ENCODE measurements at places on chromosomes 3 and 15.

DNA sequence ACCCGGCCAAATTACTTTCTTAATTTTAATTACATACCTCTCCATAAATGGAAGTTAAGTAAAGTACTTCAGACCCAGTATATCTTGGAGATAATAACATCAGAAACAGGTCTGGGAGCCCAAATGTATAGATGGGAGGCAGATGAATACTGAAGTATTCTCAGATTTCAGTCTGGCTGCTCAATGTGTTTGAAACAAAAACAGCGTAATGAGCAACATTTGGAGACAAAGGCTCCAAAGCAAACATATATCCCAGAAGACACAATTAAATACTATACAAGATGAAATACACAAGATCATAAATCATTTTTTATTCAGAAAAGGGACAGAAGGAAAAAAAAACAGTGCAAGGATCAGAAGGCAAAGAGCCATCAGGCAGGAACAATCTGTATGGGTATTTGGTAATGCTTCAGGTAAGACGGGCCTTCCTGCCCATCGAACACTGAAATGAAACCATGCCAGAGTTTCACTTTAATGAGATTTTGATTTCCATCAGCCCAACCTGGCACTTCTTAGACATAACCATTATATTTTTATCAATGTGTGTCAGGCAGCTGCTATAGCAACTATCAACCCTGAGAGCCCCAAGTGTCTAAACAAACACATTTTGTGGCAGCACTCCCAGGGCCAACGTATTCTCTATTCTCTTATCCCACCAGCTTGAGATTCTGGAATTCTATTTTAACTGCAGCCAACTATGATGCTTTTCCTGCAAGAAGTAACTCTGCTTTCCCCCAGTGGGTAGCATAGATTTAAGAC is 210.8 kb downstream of the STT3B start:
- no peak for DNase-seq

GRCh38 chr3:61343543-61343942 is 92.3 kb upstream of the FHIT start:
- DNase-seq: no peak

DNA sequence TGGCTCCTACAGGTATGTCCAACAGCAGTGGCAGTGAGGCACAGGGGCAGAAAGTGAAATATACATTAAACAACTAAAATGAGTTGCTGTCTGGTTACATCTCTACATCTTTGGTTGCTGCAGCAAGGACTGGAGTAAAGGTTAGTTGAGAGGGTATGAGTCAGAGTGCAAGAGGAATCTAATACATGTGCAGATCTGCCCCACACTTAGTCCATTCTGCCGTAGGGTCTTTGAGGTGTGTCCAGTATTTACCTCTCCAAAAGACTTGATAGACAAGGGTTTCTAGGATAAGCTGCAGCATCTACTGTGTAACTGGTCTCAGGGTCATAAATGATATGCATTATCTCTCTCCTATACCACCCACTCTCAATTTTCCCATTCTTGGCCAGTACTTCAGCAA is 6.2 kb upstream of the NEDD4 start:
- no peak for DNase-seq

- no peak for DNase-seq
Measured at GRCh38 chr15:52715411-52715810, 36.2 kb upstream of the ATOSA start.

DNA sequence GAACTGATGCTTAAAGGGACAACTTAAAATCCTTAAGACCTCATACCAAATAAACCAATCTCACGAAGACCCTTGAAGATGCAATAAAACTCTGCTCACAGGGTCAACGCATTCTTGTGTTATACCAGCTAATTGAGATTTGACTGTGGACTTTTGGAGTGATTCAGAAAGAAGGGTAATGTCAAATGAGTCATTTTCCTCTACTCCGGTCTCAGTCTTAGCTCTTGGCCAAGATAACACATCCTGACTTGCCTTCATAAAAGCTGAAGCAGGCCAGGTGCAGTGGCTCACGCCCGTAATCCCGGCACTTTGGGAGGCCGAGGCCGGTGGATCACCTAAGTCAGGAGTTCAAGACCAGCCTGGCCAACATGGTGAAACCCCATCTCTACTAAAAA is 3.8 kb downstream of the PKM start:
- DNase-seq: peak; percentile 37

GRCh38 chr15:45449395-45449794 is 71.1 kb upstream of the GATM start:
- DNase-seq: no peak

GRCh38 chr3:184693011-184693975 is 18.6 kb downstream of the MAGEF1 start:
- no peak for DNase-seq

- DNase-seq: no peak
Measured at GRCh38 chr3:12286927-12287726, 1.7 kb upstream of the PPARG start.

GRCh38 chr3:133945381-133946095 is 49.9 kb upstream of the RAB6B start:
- no peak for DNase-seq

- no peak for DNase-seq
Measured at GRCh38 chr15:35179739-35180138, 94.6 kb upstream of the NANOGP8 start.

GRCh38 chr3:86702381-86702958 is 288.5 kb downstream of the VGLL3 start:
- no peak for DNase-seq

DNA sequence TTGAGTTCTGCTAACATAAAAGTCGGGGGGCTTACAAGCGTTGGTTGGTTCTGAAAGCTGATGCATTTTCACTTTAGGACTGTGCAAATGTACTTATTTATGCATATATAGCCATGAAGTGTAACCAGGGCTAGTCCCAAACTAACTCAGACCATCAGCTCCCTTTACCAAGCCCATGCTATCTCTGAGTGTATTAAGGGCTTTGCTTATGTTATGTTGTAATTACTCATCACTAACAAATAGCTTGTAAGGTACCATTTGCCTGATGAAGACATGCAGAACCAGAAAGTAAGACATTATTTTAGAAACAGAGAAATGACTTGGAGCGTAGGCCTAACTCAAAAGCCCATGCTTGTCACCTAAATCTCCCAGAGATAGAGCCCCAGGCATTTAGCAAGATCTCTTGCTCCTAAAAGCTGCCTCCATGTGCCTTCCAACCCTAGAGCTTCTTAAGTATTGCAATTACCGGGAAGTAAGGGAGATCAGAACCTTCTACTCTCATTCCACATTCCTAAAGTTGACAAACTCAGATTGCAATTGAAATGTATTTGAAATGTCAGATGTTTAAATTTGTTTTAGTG is 362.9 kb upstream of the RBMS3 start:
- DNase-seq: no peak

DNA sequence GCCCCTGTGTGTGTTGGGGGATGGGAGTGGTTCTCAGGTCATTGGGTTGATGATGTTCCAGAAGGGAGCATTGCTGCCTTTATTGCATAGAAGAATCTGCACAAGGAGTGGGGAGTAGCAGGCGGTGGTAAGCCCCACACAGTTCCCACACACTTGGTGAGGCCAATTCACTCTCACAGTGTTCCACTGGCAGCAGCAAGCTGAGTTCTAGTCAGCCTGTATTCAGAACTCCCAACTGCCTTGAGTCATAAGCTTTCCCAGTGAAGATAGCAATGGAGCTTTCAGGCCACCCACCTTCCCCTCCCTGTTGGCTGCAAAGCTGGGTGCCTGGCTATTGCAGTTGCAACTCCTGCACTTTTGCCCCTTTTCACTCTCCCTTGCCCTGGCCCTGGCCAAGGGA is 181.1 kb upstream of the RBMS3 start:
- no peak for DNase-seq

DNA sequence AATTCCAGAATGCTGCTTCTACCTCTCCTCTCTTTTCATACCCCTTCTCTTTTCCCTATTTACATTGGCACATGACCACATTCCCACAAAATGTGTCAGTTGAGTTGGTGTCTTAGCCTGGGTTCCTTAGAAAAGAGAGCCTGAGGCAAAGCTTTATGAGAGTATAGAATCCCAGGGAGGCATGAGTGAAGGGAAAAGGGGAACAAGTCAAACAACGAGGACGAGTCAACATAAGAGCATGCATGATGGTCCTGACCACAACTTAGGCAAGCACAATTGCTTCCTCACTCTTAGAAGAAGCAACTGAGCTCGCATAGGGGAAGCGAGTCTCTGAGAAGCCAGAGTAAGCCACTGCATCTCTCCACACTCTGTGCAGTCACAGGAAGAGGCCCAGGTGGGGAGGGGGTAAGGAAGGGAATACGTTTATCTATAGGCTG is 15.4 kb upstream of the ZNF774 start:
- DNase-seq: no peak

DNA sequence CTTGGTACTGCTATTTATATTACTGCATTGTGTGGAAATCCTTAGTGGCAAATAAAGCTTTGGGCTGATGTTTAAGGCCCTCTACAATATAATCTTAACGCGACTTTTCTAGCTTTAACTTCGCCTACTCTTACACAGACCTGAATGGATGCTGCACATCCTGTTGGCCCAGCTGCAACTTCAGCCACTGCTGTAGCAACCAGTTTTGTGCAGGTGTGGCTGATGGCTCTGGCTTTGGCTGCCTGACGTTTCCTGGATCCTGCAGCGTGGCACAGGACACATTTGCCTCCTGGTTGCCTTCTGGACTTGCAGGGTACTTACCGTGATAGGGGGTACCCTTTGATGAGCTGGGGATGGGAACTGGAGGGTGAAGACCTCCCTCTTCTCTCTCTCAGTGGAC is 20.2 kb upstream of the ERICH6 start:
- DNase-seq: no peak

DNA sequence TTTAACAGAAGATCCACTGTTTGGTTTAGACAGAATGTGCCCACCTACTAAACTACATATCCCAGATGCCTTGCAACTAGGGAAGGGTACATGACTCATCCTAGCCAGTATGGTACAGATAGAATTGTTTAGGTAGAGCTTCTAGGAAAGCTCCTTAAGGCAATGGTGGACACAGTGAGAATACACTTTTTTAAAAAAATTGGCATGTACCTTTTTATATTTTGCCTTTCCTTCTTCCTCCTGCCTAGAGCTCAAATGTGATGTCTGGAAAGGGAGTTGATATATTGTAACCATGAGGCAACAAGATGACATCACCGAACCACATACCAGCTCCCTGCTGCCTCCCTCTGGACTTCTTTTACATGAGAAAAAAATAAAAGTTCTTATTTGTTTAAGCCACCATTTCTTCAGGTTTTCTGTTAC is 14.4 kb upstream of the C3orf80 start:
- DNase-seq: no peak

- no peak for DNase-seq
Measured at GRCh38 chr3:113575206-113575605, 42.9 kb downstream of the SIDT1 start.
